ENCODE measurements at places on chromosomes 1 and 21. TPM values are rescaled to one million over a fixed set of nuclear protein-coding genes. Genes with fewer than 3 reads are reported as not detected.
A peak's percentile ranks its signal among the peaks of the same experiment; 100 is the strongest.

- no peaks in the 10 kb centered on the region for H3K36me3 ChIP-seq
- H3K27ac ChIP-seq: no peak overlapping the region
- no peaks in the 10 kb centered on the region for H3K4me1 ChIP-seq
Observed at GRCh38 chr1:115865704-115866380, 24.9 kb upstream of the NHLH2 start.

Gene CLEC20A
- polyA plus RNA-seq: not detected

Gene DMBX1
- polyA plus RNA-seq: not detected

Gene AURKAIP1
- 306 TPM for polyA plus RNA-seq

Gene FLG2
- polyA plus RNA-seq: not detected

DNA sequence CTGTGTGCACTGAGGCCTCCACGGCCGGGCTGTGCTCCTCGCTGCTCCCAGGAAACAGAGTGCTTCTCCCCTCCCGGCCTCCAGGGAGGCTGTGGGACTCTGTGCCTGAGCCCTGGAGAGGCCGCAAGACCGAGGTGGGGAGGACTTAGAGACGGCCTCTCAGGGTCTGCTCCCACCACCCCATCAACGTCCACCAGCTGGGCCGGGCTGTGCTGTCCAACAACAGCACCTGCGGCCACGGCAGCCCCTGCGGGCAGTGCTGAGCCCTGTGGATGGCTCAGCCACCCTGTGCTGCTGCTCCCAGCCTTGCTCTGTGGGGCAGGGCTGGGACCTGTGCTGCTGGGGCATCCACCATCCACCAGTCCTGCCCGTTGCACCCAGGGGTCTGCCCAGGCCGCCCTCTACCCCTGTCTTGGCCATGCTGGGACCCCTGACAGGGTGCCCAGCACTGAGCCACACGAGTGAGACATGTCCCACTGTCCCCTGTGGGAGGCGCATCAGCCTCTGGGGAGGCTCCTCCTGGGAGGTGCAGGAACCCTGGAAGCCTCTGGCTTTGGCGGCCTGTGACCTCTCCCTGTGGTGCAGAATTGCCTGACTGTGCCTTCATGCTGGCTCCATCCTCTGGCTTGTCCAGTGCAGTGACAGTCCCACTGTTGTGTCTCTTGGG is 31.2 kb upstream of the LRRC3 start:
- H3K4me1 ChIP-seq: no peaks in the 10 kb centered on the region
- no peaks in the 10 kb centered on the region for H3K36me3 ChIP-seq
- H3K27ac ChIP-seq: no peak overlapping the region
- H3K4me3 ChIP-seq: no peak overlapping the region
- DNase-seq: peak; percentile 27

DNA sequence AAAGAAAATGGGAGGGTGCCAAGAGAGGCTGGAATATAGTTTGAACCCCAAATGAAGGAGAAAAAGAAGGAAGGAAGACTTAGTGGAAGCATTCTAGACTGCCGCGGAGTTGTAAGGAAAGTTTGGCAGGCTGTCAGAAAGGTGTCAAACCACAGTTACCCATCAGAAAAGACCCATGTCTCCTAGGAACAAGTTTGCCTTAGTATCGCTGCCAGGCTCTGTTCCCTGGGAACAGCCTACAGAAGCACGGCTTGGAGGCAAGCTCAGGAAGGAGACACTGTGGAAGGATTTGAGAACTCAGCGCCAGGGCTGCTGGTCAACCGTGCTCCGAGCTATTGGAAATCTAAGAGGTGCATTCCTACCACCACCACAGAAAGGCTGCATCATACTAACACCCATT is 197.4 kb downstream of the RRAGC start:
- DNase-seq: no peak
- H3K27ac ChIP-seq: no peak overlapping the region
- H3K4me1 ChIP-seq: no peaks in the 10 kb centered on the region
- peaks cover 11% of the 10 kb centered on the region for H3K27me3 ChIP-seq
- no peak overlapping the region for H3K4me3 ChIP-seq
